ENCODE measurements at places on chromosomes 16 and 17.

DNA sequence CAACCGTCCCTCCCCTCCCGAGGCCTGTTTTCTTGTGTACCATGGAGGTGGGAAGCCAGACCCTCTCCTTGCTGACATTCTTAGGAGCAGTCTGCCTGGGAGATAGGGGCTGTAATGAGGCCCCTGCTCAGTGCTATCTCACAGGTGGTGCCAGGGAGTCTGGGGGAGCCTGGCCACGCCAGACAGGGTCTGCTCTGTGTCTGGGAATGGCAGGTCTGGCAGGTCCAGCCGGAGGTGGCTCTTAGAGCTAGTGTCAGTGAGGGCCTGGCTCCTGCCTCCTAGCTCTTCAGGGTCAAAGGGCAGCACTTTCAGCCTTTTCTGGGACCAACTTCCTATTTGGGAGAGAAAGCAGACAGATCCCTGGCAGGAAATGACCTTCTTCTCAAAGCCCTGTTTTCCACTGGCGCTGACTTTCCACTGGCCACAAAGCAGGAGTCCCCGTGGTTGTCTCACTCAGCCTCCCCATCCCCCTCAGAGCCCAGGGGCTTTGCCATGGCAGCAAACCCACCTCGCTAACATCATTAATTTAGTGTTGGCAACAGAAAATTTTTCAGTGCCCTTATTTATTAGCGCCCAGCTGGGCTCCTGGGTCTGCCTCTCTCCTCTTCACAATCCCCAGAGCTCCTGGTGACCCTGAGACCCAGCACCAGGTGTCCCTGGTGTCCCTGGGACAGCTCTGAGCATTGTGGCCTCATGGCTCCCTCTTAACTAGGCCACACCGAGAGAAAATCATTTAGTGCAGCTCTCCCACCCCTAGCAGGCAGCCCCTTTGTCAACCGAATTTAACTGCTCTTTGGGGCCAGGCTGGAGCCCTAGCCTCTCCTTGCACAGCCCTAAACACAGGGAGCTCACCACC lies 24.0 kb upstream of the DOK4 start:
- no peak for DNase-seq

DNA sequence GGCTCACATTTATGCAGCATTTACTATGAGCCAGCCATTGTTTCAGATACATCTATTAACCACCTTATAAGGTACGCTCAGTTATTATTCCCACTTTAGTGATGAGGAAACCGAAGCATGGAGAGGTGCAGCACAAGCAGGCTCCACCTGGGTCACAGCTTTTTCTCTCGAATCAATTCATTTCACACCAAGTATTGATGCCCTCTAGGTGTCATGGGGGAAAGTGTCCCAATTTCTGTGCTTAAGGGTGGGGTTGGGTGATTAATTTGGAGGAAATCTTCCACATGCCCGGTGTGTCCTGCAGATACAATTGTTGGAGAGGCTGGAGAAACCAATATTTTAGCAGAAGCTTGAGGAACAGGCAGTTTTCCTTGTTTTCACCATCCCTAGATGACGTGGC lies 62.7 kb upstream of the DNAJA2 start:
- no peak for DNase-seq

- DNase-seq: no peak
Observed at GRCh38 chr17:64413513-64413912, 22.9 kb upstream of the PECAM1 start.

DNA sequence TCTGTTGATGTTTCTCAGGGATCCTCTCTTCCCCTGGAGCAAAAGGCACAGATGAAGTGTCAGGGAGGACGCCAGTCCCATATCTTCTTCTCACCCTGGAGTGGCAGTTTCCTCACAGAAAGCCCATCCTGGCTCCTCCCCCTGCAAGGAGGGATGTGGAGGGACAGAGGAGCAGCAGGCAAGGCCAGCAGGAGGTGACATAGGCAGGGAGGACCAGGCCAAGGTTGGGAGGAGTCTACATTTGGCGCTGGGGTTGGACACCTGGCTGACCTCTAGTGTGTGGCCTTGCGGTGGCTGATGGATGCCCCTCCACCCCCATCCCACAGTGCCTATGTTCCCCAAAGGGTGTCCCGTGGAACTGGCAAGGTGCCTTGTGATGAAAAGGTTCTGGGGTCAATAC lies 125.4 kb downstream of the SEC14L1 start:
- DNase-seq: no peak

DNA sequence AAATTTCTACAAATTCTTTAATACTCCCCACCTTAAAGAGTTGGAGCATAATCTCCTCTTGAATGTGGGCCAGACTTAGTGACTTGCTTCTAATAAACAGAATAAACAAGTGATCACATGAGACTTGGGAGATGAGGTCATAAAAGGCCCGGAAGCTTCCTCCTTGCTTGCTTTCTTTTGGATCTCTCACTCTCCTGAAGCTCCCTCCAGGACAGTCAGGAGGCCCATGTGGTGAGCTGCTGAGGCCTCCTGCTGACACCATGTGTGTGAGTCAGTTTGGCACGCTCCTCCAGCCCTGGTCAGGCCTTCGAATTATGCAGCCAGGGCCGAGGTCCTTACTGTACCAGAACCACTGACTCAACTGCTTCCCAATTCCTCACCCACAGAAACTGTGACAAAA lies 53.2 kb downstream of the NDEL1 start:
- peak; percentile 25 for DNase-seq

GRCh38 chr17:69065113-69065512 lies 4.4 kb upstream of the ABCA9 start:
- DNase-seq: no peak

GRCh38 chr16:8893426-8893825 lies 11.3 kb downstream of the LITAFD start:
- DNase-seq: no peak

GRCh38 chr17:65920996-65921395 lies 270.9 kb downstream of the CEP112 start:
- DNase-seq: no peak

DNA sequence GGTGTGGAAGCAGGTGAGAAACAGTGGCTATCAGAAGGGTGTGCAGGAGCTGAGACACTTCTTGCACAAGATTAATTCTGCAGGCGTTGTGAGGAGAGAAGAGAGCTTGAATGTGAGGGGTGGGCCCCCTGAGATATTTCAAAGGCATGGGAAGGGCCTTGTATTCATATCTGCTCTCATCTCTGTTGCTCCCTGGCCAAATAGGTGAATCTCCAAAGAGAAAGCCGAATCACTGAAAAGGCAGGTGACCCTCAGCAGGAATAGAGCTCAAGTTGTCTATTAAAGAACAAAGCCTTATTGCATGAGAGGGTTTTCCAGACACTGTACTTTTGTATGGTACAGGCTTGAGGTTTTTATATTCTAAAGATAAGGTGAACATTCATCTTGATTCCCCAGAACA lies 373.1 kb downstream of the TMEM114 start:
- no peak for DNase-seq

GRCh38 chr17:28744972-28745785 lies 1.4 kb downstream of the TRAF4 start:
- no peak for DNase-seq

DNA sequence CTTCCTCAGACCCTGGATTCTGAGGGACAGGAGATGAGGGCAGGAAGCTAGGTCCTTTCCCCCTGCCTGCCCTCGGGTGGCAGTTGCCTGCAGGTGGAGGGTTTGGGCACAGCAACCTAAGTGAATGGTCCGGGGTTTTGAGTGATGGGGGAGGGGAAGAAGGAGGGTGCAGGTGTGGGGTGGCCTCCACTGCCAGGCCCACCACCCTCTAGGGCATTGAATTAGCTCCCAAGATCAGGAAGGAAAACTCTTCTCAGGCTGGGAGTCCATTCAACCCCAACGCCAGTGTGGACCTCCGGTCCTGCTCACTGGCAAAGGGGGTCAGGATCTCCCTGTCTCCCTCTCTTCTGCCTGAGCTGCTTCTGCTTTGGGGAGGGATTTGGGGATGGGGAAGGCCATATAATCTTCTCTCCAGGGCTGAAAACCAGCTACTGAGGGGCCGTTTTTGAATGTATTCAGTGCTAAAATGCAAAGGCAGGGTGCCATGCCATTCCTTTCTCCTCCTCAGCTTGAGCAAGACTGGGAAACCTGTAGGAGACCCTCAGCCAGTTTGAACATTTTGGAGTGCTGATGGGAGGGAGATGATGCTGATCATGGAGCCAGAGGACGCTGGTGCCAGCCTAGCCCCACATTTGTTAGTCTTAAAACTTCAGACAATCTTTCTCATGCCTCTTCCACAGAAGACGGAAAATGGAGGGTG lies 18.8 kb downstream of the GRB7 start:
- DNase-seq: no peak

GRCh38 chr17:28982131-28982793 lies 23.6 kb downstream of the SEZ6 start:
- no peak for DNase-seq

- no peak for DNase-seq
Observed at GRCh38 chr17:266219-266618, 84.8 kb upstream of the DOC2B start.

DNA sequence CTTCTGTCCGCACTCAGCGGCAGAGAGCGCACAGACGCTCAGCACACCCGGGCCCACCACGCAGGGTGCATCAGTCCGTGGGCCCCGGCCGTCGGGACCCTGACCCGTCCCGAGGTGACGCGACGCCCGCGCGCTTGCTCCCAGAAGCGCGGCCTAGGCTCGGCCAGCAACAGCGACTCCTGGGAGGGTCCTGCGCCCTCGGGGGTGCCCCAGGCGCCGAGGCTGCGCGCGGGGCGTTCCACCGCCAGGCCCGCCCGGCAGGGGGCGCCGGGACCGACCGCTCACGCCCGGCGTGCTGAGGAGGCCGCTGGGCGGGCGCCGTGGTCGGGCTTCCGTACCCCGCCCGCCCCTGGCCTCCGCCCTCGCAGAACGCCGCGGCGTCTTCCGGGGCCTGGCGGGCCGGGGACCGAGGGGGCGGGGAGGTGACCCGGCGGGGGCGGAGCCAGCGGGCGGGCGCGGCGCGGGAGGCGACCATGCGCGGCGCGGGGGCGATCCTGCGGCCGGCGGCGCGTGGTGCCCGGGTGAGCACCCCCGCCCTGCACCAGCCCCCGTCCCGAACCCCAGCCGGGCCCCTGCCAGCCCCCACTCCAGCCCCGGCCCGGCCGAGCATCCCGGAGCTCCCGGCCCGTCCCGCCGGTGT lies at the start of gene CISD3:
Gene CISD3 (plus strand): TSS at position 456 of the 640 bp plus-strand sequence. CDS start 18 bp downstream, at position 474.
- no peak for DNase-seq

DNA sequence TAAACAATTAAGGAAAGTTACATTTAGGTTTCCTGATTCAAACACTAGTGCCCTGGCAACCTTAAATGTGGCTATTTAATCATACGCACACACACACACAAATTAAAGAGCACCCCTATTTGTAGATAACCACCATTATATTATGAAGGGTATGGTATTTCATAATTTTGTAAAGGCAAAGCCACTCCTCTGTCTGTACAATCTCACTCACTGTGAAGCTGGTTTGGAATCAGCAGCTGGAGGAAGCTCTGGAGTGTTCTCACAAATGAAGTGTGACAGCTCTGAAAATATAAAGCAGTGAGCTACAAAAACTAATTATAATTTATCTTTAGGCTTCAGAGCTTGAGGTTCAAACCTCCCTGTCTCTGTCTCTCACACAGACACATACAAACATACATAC lies 57.9 kb upstream of the KCNJ16 start:
- DNase-seq: no peak

GRCh38 chr16:64051824-64052223 lies 1070.0 kb downstream of the CDH11 start:
- DNase-seq: peak; percentile 4

DNA sequence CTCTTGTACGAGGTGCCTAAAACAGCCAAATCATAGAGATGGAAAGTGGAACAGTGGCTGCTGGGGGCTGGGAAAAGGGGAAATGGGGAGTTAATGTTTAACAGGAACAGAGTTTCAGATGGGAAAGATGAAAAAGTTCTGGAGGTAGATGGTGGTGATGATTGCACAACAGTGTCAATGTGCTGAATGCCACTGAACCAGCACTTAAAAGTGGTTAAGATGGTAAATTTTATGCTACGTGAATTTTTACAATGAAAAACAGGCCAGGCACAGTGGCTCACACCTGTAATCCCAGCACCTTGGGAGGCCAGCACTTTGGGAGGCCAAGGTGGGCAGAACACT lies 130.4 kb downstream of the C16orf78 start:
- no peak for DNase-seq

- no peak for DNase-seq
Observed at GRCh38 chr16:14364386-14365199, 265.5 kb downstream of the PARN start.

- peak; percentile 94 for DNase-seq
Observed at GRCh38 chr17:35063514-35064223, at the start of gene RFFL. RFFL (minus strand) TSS chr17:35063707; CDS start chr17:35026553, 37,154 bp downstream.

DNA sequence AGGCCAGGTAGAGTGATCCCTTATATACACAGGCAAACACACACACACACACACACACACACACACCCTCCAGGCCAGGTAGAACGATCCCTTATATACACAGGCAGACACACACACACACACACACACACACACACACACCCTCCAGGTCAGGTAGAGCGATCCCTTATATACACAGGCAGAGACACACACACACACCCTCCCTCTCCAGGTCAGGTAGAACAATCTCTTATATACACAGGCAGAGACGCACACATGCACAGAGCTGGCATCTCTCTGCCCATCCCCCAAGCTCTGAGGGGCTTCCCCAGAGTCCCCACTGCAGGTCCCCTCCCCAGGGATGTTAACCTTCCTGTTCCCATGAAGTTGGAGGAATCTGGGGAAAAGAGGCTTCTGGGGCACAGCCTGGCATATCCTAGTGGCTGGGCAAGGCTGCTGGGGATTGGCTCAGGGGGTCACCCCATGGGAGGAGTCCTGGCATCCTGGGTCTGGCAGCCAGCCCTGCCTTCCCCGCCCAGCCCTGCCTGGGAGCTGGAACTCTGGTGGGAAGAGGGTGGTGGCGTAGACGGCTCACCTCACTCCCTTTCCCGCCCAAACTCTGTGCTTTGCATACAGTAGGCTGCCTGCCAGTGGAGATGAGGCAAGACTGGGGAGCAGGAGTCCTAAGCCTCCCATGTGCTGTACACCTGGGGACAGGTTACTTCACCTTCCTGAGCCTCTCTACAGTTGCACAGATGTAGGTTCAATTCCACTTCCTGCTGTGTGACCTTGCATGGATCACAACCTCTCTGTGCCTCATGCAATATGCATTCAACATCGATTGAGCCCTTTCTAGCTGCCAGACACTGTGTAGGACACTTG lies 41.8 kb downstream of the TEKT5 start:
- DNase-seq: no peak

- DNase-seq: no peak
Observed at GRCh38 chr16:22375117-22375962, 921 bp upstream of the CDR2 start.

All from Panc1 (cell line).